ENCODE measurements at places on chromosomes 4 and X.

- no peak for DNase-seq
These were observed at the start of gene AR for GRCh38 chrX:67543818-67544217. Gene AR, plus strand, starts transcription at chrX:67544021. Its CDS starts 1,126 bp downstream, at chrX:67545147.

DNA sequence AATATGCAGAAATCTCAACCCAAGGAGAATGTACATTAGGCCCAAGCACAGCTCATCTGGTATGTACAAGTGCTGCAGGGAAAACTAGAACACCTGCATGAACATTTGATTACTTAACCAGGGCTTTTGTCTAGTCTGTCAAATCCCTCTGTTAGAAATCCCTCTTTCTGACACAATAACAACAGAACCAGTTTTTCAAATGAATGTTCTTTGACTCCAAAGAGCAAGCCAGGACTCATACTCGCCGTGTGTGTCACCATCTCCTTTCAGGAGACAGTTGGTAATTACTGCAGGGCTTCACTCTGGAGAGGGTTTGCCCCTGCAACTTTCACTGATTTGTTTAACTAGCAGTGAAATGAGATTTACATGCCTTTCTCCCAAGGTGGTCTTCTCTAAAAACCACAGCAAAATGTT lies 143.0 kb upstream of the FAM241A start:
- no peak for DNase-seq

- no peak for DNase-seq
These were observed 30.9 kb downstream of the CXorf58 start for GRCh38 chrX:23938690-23939089.

GRCh38 chr4:132593717-132594400 lies 555.2 kb upstream of the PCDH10 start:
- DNase-seq: no peak

DNA sequence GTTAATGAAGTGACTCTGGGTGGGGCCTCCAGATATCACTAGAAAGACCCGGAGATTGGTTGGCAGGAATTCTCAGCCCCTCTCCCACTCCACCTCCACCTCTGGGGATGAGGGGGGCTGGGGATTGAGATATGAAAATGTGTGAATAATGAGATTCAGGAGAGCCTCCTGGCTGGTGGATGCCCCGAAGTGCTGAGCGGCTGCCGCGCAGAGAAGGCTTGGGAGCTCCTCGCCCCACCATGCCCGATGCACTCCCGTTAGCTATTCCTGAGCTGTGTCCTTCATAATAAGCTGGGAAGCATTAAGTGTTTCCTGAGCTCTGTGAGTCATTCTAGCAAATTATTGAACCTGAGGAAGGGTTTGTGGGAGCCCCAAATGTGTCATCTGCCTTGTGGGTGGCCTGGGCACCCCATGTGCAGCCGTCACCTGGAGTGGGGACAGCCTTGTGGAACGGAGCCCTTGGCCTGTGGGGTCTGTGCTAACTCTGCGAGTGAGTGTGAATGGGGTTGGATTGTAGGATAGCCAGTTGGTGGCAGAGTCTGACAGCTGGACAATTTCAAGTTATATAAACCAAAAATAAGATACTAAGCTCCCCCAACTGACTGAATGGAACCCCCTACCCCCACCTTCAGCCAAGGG lies 4.4 kb upstream of the MAEA start:
- DNase-seq: no peak

DNA sequence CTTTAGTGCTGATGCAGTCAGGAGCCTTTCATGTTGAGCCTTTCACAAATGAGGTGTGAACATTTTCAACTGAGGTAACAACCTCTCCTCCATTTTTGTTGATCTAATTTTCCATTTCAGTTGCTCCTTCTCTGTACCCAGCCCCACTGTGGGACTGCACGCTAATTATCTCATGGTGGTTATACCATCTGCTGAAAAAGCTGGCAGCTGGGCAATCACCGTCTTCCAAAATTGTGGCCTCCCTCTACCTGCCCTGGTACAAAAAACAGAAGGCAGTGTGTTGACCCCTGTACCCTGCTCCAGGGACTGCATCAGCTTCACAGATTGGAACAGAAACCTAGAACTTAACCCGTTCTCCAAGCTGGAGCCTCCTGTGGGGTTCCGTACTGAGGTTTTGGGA lies 72.4 kb upstream of the LONRF3 start:
- DNase-seq: no peak

DNA sequence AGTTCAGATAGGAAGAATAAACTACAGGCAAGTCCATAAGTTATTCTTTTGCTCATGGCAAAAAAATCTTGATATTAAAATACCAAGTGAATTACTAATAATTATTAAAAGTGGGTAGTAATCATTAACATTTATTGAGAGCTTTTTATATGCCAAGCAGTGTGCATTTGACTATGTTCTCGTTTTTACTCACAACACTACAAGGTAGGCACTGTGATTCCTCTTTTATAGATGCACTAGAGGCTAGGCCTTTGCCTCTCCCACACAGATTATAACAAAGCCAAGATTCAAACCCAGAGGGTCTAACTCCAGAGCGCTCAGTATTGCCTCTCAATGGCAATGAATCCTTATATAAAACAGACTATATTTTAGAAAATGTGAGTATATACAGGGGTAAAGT lies 254.2 kb downstream of the NAF1 start:
- no peak for DNase-seq

GRCh38 chr4:184450045-184450444 lies 24.3 kb downstream of the IRF2 start:
- no peak for DNase-seq

GRCh38 chr4:153522802-153523094 lies 56.6 kb downstream of the TMEM131L start:
- DNase-seq: no peak

DNA sequence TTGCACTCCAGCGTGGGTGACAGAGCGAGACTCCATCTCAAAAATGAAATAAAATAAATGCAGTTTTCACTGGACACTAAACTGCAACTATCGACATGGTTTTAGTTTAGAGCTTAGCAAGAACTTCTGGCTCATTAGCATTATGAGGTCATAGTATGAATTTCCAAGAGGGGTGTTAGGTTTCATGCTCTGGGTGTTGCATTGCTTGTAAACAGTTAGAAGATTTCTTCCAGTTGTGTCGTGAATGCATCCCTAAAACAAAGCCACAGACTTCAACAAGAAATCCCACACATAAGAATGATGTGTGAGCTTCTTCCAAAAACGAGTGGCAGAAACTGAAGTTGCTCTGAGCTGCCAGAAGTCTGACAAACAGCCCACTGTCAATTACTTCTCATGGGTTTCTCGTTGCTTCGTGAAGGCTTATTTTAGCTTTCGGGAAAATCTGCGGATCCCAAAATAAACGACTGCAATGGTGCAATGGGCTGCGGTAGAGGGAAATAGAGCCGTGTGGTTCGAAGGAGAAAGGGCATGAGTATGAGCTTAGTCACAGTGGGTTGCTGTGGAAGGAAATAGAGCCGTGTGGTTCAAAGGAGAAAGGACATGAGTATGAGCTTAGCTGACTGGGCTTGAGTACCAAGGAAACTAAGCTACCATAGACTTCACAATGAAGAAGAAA lies 354.9 kb downstream of the DHRSX start:
- DNase-seq: no peak

GRCh38 chrX:55028040-55028439 lies 2.7 kb downstream of the ALAS2 start:
- DNase-seq: no peak

- DNase-seq: no peak
These were observed 316.2 kb downstream of the STIM2 start for GRCh38 chr4:27176881-27177280.

Data from activated CD8-positive, alpha-beta memory T cell treated with anti-CD3 and anti-CD28 coated beads for 1 hour (primary cell).